ENCODE measurements at places on chromosomes 13 and 19.

DNA sequence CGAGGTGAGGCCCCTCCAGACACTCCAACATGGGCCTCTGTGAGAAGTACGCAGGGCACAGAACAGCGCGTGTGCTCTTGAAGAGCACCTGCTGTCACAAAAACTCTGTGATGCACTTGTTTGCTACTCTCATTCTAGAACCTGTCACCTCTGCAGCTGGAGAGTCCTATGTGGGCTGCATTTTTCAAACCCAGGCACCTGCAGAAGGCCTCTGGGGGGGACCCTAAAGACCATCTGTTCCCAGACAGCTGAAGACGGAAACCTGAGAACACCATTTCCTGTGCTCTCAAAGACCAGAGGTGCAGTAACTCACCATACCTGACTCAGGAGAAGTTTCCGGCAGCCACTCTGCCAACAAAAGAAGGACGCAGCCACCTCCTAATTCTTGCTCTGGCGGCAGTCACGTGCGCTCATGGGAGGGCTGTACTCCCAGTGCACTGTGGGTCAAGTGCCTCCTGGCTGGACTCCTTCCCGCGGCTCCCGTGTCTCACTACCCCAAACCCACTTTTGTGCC is 28.1 kb downstream of the RANBP3 start:
- no peak for DNase-seq

- DNase-seq: no peak
These were observed 33.4 kb downstream of the PEPD start for GRCh38 chr19:33487901-33488800.

DNA sequence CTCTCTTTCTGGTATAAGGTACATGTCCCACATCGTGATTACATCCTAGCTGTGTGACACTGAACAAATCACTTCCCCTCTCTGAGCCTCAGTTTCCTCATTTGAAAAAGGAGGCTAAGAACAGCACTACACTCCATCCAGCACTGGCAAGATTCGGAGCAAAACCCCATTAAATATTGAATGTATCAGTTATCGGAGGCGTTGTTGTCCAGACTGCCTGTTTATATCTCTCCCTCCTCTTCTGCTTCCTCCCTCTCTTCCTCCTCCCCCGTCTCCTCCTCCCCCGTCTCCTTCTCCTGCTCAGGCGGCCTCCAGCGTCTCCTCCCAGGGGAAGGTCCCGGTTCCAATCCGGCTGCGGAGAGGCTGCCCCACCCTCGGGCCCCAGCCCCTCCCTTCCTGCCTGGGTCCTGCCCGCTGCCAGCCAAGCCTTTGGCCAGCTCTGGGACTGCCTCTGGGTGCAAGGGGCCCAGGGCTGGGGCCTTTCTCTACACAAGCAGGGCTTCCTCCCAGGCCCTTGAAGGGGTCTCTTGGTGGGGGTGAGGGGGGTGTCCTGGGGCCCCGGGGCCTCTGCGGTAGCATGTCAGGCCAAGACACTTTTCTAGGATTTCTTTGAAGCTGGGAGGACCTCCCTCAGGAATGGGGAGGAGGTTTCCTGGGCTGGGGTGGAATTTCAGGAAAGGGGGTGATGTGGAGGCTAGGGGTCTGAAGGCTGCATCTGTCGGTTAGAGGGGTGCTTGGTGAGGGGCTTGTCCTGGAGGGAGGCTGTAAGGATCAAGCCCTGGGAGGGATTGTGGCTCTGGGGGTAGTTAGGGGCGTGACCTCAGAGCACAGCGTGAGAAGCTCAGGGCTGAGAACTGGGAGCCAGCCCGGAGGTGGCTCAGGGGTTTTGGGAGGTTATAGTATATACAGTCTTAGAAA is 1.9 kb downstream of the RRAS start:
- peak; percentile 72 for DNase-seq

- DNase-seq: no peak
These were observed 10.3 kb downstream of the SCEL start for GRCh38 chr13:77545626-77546412.

GRCh38 chr13:107025991-107026390 is 458.1 kb upstream of the ARGLU1 start:
- peak; percentile 25 for DNase-seq

DNA sequence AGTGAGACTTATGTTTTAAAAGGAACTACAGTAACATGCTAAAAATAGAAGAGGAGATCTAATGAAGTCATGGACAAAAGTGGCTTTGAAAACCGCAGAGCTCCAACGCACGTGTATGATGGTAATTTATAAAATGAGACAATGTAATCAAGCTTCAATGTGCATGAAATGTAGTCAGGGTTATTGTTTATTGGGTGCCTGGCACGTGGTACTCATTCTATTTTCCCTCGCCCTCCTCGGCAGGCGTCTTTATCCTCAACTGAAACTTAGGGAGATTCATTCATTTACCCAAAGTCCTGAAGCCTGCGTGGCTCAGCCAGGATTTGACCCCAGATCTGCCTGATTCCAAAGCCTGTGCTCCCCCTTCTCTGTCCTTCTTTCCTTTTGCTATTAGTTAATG is 79.8 kb downstream of the CHST8 start:
- DNase-seq: no peak

DNA sequence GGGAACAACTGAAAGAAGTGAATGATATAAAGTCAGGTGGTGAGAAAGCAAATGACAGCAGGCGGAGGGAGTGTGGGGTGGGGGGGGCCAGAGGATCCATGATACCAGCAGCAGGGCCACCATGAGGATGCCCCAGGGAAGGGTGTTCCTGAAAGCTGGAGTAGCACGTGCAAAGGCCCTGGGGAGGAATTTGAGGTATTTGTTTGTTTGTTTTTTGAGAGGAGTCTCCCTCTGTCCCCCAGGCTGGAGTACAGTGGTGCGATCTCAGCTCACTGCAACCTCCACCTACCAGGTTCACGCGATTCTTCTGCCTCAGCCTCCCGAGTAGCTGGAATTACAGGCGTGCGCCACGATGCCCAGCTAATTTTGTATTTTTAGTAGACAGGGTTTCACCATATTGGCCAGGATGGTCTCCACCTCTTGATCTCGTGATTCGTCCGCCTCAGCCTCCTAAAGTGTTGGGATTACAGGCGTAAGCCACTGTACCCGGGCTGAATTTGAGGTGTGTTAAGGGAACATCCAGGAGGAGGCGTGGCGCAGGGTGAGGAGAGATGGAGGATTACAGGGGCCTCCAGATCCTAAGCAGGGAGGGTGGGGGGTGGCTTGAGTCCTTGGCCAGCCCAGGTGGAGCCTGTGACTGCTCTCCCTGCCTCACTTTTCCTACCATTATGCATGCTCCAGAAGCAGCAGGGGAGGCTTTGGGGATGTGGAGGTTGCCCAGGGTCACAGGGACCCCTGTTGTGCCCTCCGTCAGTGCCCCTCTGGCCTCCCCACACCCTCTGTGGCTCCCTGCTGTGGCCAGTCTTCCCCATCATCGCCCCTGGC is 12.4 kb upstream of the JUND start:
- no peak for DNase-seq

All from iris pigment epithelial cell (primary cell).